ENCODE measurements at places on chromosomes 3 and 15. TPM values are rescaled to one million over a fixed set of nuclear protein-coding genes. Genes with fewer than 3 reads are reported as not detected.
A peak's percentile ranks its signal among the peaks of the same experiment; 100 is the strongest.

DNA sequence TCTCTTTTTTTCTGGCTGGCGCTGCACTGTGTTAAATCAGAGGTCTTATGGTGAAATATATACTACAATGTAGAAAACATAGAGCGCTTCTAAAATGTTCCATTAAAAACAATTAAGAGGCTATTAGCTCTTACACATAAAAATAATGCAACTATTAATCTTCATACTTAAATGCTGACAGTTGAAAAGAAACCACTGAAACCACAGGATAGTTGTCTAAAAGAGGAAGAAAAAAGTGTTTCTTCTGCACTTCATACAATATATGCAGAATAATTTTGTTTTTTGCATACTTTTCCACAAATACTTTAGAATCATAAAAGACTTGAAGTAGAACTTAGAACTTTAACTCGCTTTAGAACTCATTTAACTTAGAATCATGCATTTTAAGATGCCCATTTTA is 170.5 kb downstream of the PYDC2 start:
- DNase-seq, result no peak
- no peak overlapping the region for H3K4me3 ChIP-seq

- H3K36me3 ChIP-seq, result no peaks in the 10 kb centered on the region
- DNase-seq, result no peak
- no peak overlapping the region for H3K27ac ChIP-seq
- no peak overlapping the region for H3K4me3 ChIP-seq
- H3K4me1 ChIP-seq, result no peaks in the 10 kb centered on the region
Observed at GRCh38 chr3:122063908-122064307, 8.7 kb downstream of the CD86 start.

- DNase-seq, result peak; percentile 62
- no peaks in the 10 kb centered on the region for H3K36me3 ChIP-seq
- H3K27ac ChIP-seq, result peak overlapping the region; percentile 89
- peak overlapping the region; percentile 95 for H3K4me3 ChIP-seq
Observed at GRCh38 chr15:52567871-52568600, 794 bp downstream of the ARPP19 start.

DNA sequence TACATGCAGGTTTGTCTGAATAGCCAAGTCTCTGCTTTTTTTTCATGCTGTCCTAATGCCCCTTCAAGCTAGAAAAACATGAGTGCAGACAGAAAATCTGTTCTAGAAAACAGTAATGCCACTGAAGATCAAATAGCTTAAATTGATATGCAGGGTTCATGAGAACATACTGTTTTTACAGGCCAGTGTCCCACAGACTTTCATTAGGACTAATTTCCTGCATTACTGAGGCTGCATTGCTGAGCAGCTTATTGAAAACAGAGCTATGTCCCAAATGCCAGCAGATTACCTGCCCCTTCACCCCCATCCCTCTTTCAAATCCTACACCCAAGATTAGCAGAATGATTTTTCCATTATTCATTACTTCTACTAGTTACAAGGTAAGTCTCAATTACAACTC is 665 bp downstream of the TM4SF18 start:
- H3K27me3 ChIP-seq, result no peaks in the 10 kb centered on the region
- H3K27ac ChIP-seq, result no peak overlapping the region
- H3K4me3 ChIP-seq, result no peak overlapping the region
- H3K4me1 ChIP-seq, result peaks cover 12% of the 10 kb centered on the region
- H3K36me3 ChIP-seq, result no peaks in the 10 kb centered on the region
- no peak for DNase-seq

DNA sequence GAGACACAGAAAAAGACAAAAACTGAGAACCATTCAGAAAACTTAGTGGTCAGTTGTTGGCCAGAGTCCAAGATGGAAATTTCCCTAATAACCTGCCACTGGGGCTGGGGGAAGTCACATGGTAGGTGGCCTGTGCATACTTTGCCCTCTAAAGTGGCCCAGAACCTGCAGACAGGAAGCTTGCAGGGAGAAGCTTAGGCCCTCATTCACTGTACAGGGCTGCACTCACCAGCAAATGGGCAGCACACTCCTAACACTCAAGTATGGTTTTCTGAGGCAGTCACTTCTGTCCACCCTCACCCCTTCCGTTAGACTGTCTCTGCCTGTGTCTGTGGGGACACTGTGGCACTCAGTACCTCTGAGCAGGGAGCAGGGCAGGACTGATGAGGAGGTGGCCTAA is 14.5 kb upstream of the RNU6-1 start:
- DNase-seq, result no peak
- no peak overlapping the region for H3K27ac ChIP-seq
- no peaks in the 10 kb centered on the region for H3K36me3 ChIP-seq

The CTXND1 gene
- total RNA-seq, result not detected

The RAMAC gene
- 23.9 TPM for total RNA-seq

DNA sequence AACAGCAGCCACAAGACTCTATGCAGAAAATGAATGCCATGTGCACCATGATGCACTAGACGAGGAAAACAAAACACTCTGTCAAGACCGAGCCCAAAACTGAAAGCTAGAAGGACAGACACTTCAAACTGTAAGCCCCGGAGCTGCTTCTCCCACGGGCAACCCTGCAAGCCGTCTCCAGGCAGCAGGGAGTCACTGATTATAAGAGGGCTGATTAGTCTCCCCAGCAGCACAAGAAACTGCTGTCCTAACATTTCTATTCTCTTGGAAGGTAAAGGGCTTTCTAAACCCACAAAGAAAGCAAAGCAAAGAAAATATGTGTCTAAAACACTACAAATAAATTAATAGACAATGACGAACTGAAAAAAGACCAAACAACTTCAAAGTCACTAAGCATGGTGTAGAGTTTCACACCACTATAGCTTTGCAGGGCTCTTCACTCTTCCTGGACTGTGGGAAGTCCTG is 15.5 kb downstream of the TBC1D2B start:
- peak overlapping the region; percentile 55 for H3K27ac ChIP-seq
- H3K4me3 ChIP-seq, result peak overlapping the region; percentile 71
- peaks cover 68% of the 10 kb centered on the region for H3K4me1 ChIP-seq
- peak; percentile 76 for DNase-seq
- H3K27me3 ChIP-seq, result no peaks in the 10 kb centered on the region

- peaks cover 10% of the 10 kb centered on the region for H3K36me3 ChIP-seq
- H3K27ac ChIP-seq, result no peak overlapping the region
- H3K27me3 ChIP-seq, result peaks cover 20% of the 10 kb centered on the region
Observed at GRCh38 chr3:47581422-47581821, 2.8 kb upstream of the CSPG5 start.

DNA sequence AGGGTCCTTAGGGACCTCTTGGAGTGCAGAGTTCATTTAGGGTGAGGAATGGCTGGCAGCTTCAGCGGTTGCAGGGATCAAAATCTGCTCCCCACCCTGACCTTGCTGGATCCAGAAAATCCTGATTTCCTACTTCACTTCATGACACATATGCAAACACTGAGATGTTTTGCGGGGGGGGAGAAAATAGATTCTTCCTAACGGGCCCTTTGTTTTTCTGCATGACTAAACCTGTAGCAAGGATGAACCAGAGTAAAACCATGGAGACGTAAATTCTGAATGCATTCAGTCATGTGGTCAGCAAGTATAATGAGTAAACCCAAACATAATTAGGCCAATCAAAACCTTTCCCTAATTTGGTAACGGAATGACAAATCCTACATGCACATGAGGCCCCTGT is 20.0 kb upstream of the RBP1 start:
- no peaks in the 10 kb centered on the region for H3K36me3 ChIP-seq
- H3K27me3 ChIP-seq, result 0 out of 2 replicates have a peak, but pooled peaks cover 5% of the 10 kb centered on the region
- H3K4me3 ChIP-seq, result no peak overlapping the region
- DNase-seq, result peak; percentile 65
- no peak overlapping the region for H3K27ac ChIP-seq

- H3K27me3 ChIP-seq, result no peaks in the 10 kb centered on the region
- no peak overlapping the region for H3K27ac ChIP-seq
- H3K4me3 ChIP-seq, result no peak overlapping the region
- no peaks in the 10 kb centered on the region for H3K36me3 ChIP-seq
- DNase-seq, result no peak
Observed at GRCh38 chr3:187802203-187802927, 57.1 kb upstream of the BCL6 start.

GRCh38 chr3:177440456-177441104 is 243.3 kb upstream of the TBL1XR1 start:
- no peaks in the 10 kb centered on the region for H3K27me3 ChIP-seq
- no peaks in the 10 kb centered on the region for H3K36me3 ChIP-seq
- H3K4me3 ChIP-seq, result no peak overlapping the region
- no peak overlapping the region for H3K27ac ChIP-seq
- H3K4me1 ChIP-seq, result peaks cover 33% of the 10 kb centered on the region

GRCh38 chr15:86183596-86184491 is 104.2 kb downstream of the AGBL1 start:
- no peaks in the 10 kb centered on the region for H3K27me3 ChIP-seq
- no peaks in the 10 kb centered on the region for H3K4me1 ChIP-seq
- no peak overlapping the region for H3K4me3 ChIP-seq
- no peak overlapping the region for H3K27ac ChIP-seq
- no peaks in the 10 kb centered on the region for H3K36me3 ChIP-seq

DNA sequence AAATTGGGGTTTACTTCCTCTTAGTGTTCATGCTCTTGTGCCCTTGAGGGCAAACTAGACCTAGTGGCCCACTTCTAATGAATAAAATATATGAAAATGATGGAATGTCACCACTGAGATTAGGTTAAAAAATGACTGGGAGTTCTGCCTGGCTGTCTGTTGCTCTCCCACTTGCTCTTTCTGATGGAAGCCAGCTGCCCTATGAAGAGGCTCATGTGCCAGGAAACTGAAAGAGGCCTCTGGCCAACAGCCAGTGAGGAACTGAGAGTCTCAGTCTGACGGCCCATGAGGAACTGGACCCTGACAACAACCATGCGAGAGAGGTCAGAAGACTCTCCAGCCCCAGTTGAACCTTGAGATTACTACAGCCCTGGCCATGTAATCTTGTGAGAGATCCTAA is 107.1 kb upstream of the FHIT start:
- no peaks in the 10 kb centered on the region for H3K36me3 ChIP-seq
- no peak overlapping the region for H3K4me3 ChIP-seq
- H3K27me3 ChIP-seq, result no peaks in the 10 kb centered on the region
- no peak for DNase-seq
- H3K27ac ChIP-seq, result no peak overlapping the region

The MINAR1 gene
- total RNA-seq, result 1.3 TPM

DNA sequence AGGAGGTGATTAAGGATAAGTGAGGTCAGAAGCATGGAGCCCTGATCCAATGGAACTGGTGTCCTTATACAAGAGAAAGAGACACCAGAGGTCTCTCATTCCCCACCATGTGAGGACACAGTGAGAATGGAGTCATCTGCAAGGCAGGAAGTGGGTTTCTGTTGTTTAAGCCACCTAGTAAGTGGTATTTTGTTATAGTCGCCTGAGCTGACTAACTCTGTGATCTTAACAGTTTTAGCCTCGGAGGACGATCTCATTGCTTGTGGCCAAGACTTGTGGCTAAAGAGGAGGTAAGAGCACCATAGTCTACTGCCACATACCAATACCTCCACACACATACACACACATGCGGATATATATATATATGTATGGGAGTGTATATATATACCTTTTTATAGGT is 73.8 kb downstream of the MCTP2 start:
- DNase-seq, result no peak
- no peak overlapping the region for H3K4me3 ChIP-seq
- no peaks in the 10 kb centered on the region for H3K27me3 ChIP-seq
- no peak overlapping the region for H3K27ac ChIP-seq
- H3K4me1 ChIP-seq, result no peaks in the 10 kb centered on the region

The ARF4 gene
- total RNA-seq, result 371 TPM

DNA sequence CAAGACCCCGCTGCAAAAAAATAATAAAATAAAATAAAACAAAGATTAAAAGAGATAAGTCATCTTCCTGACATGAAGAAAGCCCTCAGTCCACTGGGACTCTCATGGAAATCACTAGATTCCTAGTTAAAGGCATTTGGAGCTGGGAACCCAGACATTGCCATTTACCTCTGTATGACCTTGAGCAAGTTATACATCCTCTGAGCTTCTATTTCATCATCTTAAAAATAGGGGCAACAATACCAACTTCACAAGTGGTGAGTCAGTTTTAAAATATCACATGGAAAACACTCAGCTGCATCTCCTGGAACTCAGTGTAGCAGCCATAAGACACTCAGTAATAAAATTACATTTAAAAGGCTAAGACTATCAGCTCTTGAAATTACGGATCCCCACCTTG is 334.8 kb downstream of the ERC2 start:
- no peak overlapping the region for H3K4me3 ChIP-seq
- H3K27ac ChIP-seq, result peak overlapping the region; percentile 38
- peaks cover 29% of the 10 kb centered on the region for H3K4me1 ChIP-seq
- DNase-seq, result peak; percentile 80
- H3K36me3 ChIP-seq, result no peaks in the 10 kb centered on the region

The SEMA6D gene
- 1.4 TPM for total RNA-seq

- H3K27me3 ChIP-seq, result no peaks in the 10 kb centered on the region
- H3K36me3 ChIP-seq, result peaks cover 19% of the 10 kb centered on the region
- H3K4me3 ChIP-seq, result no peak overlapping the region
- H3K4me1 ChIP-seq, result 0 out of 2 replicates have a peak, but pooled peaks cover 7% of the 10 kb centered on the region
- DNase-seq, result peak; percentile 44
Observed at GRCh38 chr15:30924353-30924752, 20.6 kb downstream of the FAN1 start.

- peak; percentile 42 for DNase-seq
- H3K27me3 ChIP-seq, result no peaks in the 10 kb centered on the region
- H3K36me3 ChIP-seq, result no peaks in the 10 kb centered on the region
- no peak overlapping the region for H3K27ac ChIP-seq
- peaks cover 2% of the 10 kb centered on the region for H3K4me1 ChIP-seq
- no peak overlapping the region for H3K4me3 ChIP-seq
Observed at GRCh38 chr15:37125143-37125542, 24.8 kb upstream of the MEIS2 start.

GRCh38 chr15:62320259-62320658 is 155.2 kb upstream of the C2CD4B start:
- H3K36me3 ChIP-seq, result no peaks in the 10 kb centered on the region
- H3K4me3 ChIP-seq, result no peak overlapping the region
- H3K4me1 ChIP-seq, result no peaks in the 10 kb centered on the region

Data from GM23248 (cell line).